NCI-H524 (cell line): ENCODE measurements at places on chromosomes 5 and 9.

GRCh38 chr5:20678814-20679298 lies 690.9 kb upstream of the CDH18 start:
- DNase-seq: no peak

- DNase-seq: no peak
Measured at GRCh38 chr9:14327036-14327435, 13.1 kb upstream of the NFIB start.

GRCh38 chr5:134111741-134112647 lies 2.5 kb upstream of the TCF7 start:
- DNase-seq: no peak

GRCh38 chr9:68619636-68620035 lies 79.0 kb upstream of the TMEM252 start:
- no peak for DNase-seq

- no peak for DNase-seq
Measured at GRCh38 chr5:162657076-162657475, 589.5 kb downstream of the GABRG2 start.

GRCh38 chr5:123094237-123094918 lies 5.3 kb downstream of the PRDM6 start:
- no peak for DNase-seq

DNA sequence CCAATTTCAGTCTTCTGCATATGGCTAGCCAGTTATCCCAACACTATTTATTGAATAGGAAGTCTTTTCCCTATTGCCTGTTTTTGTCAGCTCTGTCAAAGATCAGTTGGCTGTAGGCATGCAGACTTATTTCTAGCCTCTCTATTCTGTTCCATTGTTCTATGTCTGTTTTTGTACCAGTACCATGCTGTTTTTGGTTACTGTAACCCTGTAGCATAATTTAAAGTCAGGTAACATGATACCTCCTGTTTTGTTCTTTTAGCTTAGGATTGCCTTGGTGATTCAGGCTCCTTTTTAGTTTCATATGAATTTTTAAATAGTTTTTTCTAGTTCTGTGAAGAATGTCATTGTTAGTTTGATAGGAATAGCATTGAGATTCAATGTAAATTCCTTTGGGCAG lies 104.9 kb upstream of the SLCO6A1 start:
- DNase-seq: no peak

DNA sequence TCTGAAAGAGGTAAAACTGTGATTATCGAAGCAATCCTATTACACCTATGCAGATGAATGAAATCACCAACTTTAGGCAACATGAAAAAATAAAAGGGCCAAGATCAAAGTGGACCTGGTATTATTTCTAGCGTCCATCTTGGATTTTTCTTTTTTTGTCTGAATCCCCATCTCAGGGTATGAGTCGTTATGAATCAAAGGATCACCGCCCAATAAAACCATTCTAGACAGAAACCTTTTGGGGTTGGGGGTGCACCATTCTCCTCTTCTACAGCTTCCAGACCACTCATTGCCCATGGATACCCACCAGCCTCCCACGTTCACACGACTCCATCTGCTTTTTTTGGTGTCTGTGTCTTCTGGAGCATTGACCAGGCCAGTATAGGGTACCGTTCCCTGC lies 33.4 kb downstream of the MAP1B start:
- no peak for DNase-seq

GRCh38 chr9:89219637-89220036 lies 41.0 kb upstream of the SHC3 start:
- DNase-seq: no peak

DNA sequence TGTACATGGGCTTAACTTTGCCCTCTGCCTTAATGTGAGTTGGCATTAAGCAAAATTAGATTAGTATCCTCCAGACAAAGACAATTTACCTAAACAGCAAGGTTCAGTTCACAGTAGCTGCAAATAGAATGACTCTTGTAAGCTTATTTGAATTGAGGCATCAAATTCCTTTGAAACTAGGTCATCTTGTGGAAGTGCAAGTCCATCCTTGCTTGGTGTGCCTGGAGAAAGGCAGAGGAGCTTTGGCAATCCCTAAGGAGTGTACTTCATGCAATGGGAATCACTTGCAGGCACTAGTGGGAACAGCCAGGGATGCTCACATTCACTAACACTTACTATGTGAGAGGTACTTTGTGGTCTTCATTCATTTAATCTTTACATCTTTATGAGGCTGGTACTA lies 118.3 kb downstream of the DRD1 start:
- DNase-seq: no peak
